ENCODE measurements at places on chromosomes 7 and 10.

DNA sequence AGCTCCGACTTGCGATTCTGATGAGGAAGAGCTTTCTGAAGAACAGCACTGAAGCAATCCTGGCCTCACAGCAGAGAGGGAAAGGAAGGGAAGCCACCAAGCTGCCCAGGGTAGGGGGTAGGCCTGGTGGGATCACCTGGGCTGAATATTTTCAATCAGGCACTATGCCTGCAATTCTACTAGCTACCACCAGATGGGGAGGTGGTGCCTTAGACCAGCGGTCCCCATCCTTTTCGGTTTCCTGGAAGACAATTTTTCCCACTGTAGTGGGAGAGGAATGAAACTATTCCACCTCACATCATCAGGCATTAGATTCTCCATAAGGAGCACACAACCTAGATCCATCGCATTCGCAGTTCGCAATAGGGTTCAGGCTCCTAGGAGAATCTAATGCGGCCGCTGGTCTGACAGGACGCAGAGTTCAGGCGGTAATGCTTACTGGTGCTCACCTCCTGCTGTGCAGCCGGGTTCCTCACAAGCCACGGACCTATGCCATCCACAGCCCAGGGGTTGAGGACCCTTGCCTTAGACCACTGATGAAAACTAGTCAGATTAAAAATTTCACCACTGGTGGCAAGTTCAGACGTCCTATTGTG, 2.7 kb downstream of the LRRC20 start:
- no peak for DNase-seq

DNA sequence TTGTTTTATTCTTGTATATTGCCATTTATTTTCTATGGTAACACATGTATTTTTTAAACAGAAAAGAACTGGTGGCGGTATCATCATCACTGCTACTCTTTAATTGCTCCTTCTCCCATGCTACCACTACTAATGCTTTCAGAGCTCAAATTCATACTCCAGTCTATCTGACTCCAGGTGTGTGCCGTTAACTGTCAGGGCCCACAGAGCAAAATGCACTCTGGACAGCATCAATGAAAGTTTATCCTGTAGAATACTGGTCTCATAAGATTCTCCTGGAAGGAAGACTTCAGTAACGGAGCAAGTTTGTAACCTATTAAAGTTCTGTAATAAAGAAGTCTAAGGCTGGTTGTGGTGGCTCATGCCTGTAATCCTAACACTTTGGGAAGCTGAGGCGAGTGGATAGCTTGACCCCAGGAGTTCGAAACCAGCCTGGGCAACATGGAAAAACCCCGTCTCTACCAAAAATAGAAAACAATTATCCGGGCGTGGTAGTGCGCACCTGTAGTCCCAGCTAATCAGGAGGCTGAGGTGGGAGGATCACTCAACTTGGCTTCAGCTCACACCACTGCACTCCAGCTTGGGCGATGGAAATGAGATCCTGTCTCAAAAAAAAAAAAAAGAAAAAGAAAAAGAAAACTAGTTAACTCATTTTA, 18.4 kb downstream of the ZNRF2 start:
- no peak for DNase-seq

DNA sequence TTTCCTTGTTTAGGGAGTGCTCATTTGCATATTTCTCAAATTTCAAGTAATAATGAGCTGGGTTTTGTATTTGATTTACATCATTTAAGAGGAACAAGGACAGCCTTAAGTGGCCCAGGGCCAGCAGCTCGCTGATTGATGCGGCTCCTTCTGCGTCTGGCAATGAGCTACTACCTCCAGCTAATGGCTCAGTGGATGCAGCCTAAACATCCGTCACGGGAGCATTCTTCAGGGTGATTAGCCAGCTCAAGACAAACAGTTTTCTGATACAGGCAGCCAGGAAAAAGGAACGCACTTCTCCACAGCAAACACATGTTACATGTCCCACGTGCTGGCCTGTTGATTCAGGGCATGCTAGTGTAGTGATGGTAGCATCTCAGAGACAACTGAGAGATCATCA, 169.3 kb upstream of the TCERG1L start:
- no peak for DNase-seq

- no peak for DNase-seq
These were observed 108.7 kb downstream of the DIP2C start for GRCh38 chr10:580778-581177.

DNA sequence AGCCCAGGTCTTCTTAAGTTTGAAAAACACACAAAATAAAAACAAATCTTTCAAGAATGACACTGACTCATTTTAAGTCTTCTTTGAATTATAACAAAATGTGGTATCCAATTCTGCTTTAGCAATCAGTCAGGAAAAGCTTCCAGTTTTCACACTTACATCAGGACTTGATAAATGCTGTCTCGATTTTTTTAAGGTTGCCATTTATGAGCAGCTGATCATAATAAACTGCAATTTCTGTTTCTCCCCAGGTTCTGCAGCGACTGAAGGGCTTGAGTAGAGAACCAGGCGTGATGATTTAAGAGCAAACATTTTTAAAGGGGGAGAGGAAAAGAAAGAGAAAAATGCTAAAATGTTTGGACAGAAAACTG, 71.1 kb downstream of the FAM107B start:
- no peak for DNase-seq

DNA sequence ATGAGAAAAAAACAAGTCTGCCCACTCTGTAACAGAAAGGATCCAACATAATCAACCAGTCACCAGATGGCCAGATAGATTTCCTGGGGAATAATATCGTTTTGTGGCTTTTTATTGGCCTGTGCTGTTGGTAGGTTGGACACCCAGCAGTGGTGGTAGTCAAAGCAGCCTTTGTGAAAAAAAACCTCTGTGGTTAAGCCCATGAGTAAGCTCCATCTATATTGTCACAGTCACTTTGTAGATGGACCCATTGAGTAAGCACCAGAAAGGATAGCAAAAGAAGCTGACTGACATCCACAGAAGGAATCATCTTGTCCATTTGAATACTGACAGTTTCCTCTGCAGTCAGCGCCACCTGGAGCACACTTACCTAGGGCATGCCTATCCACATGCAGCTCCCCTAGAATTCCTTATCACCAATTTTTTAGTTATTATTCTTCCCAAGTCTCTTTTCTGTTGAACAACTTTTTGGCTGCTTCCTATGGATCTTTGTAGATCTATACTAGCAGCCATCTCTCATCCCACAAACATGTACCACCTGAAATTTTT, 96.9 kb downstream of the IQUB start:
- DNase-seq, result no peak

DNA sequence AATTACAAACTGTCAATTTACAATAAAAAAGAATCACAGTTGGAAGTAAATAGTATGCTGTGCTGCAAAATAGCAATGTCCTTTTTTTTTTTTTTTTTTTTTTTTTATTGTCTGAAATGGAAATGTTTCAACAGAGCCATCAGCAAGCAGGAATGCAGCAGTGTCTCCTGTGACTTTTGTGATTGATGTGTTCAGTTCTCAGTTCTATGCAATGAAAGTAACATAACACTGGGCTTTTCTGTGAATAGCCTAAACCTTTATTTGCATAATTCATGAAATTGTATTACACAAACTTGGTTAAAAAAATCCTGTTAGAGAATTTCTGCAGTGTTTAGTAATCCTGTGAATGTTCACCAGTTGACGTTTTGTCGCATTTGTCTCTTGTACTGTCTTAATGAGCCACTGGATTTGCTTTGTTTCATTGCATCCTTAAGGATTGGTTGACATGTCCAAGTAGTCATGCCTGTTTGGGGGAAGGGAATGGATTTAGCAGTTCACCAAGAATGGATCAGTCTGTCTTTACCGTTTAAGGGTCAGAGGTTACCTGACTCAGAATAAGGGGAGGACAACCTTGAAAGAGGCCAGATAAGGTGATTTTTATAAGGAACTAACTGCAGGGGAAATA, 192.7 kb downstream of the MLLT10 start:
- DNase-seq, result no peak

DNA sequence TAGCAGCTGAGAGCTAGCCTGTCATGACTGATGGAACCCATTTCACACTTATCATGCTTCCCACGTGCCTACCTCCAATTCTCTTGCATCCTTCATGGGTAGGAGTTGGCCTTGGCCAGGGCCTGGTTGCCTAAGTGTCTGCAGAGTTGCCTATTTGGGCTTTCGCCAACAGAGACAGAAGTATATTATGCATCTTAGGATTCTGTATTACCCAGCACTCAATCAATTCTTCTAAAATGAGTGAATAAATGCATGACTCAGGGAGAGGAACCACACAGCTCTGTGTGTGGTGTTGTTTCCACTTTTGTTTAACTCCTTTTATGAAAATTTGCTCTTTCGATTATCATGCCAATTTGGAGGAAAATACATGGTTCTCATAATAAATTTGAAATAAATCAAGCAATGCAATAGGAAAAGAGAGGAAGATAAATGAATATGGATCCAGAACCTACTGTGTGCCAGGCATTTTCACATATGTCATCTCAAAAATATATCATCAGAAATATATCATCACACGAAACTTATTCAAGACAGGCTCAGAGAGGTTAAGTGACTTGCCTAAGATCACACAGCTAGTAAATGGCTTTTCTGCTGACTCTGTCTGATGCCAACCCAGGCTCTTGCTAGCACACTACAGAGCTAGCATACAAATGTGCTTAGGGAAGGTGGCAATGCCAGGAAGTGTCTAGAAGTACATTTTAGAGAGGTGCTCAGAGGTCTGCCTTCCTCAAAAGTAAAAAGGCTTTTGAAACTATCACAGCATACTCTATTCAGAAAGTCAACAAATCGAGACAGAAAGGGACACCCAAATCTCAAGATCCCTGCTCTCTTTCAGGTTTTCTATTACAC, 9.5 kb upstream of the HABP2 start:
- DNase-seq, result no peak

- DNase-seq, result no peak
These were observed 40.0 kb upstream of the LOXL4 start for GRCh38 chr10:98307916-98308541.

- DNase-seq, result no peak
These were observed 953.9 kb downstream of the TYW1 start for GRCh38 chr7:67950321-67951083.

GRCh38 chr7:90383422-90383821, 19.8 kb upstream of the CLDN12 start:
- DNase-seq, result no peak

GRCh38 chr7:2299131-2299829, 15.0 kb downstream of the SNX8 start:
- DNase-seq, result peak; percentile 87

GRCh38 chr7:134602881-134603451, 43.7 kb upstream of the BPGM start:
- no peak for DNase-seq

DNA sequence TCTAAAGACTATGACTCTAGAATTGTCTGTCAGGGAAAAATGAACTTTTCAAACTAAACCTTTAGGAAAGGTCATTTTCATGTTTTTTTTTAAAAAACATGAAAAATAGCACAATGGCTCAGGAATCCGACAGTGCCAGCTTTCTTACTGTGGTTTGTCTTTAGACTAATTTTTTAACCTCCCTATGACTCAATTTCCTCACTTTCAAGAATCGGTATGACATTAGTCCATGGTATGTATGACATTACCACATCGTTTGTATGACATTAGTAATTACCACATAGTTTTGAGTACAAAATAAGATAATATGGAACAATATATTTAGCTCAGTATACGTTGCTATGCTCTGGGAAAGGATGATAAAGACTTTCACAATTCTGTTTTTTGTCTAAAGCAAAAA, 383.2 kb downstream of the PTPRN2 start:
- no peak for DNase-seq

- no peak for DNase-seq
These were observed 74.7 kb downstream of the CUX1 start for GRCh38 chr7:101891936-101892640.

DNA sequence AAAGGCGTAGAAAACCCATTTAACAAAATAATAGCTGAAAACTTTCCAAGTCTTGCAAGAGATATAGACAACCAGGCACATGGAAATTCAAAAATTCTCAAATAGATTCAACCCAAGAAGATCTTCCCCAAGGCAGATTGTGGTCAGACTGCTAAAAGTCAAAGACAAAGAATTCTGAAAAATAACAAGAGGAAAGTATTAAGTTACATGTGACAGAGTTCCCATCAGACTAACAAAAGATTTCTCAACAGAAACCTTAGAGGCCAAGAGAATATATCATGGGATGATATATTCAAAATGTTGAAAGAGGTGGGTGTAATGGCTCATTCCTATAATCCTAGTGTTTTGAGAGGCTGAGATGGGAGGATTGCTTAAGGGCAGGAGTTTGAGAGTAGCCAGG, 59.8 kb downstream of the TMEM178B start:
- DNase-seq, result no peak

DNA sequence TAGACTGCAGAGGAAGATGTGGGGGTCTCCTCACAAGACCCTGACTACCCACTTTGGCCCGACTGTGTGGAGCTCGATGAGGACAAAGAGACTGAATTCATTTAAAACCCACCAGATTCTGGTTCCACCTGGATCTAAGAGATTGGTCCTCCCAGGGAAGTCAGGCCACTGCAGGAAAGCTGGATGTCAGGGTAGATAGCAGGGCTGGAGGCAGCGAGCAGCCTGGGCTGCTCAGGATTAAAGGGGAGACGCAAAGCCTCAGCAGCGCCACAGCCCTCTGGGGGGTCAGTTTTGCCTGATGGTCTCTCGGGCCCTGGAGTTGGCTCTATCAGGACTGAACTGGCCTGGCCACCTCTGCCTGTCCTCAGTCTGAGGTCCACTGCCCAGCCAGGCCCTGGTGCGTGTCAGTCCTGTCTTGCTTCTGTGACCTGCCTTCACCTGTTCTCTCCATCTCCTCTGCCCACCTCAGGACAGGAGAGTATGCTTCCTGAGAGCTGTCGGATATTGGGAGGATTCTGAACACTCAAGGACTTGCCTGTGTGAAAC, 12.2 kb upstream of the KLRG2 start:
- DNase-seq, result no peak

- no peak for DNase-seq
These were observed 463.3 kb downstream of the LRMDA start for GRCh38 chr10:75894761-75895160.

GRCh38 chr7:29929018-29929807, 60.4 kb downstream of the SCRN1 start:
- DNase-seq, result no peak

GRCh38 chr10:60389413-60390025, at the start of gene ANK3:
TSS of gene ANK3 (minus strand) at chr10:60389875. CDS start at chr10:60389538, 337 bp downstream.
- no peak for DNase-seq

DNA sequence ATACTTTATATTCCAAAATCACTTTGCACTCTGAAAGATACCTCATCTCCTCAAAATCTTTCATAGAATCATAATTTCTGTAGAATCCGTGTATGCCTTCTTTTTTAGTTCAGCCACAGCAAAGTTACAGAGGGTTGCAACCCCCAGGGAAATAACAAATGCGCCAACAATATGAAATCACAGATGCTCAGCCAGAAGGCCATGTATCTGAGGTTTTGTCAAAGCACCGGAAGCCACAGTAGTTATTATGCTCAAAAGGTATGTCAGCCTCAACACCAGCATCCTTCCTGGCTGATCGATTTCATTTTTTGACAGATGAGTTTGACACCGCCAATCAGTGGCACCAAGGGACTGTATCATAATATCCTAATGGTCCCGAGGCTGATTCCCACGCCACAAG, 204.1 kb downstream of the KCNMA1 start:
- no peak for DNase-seq

DNA sequence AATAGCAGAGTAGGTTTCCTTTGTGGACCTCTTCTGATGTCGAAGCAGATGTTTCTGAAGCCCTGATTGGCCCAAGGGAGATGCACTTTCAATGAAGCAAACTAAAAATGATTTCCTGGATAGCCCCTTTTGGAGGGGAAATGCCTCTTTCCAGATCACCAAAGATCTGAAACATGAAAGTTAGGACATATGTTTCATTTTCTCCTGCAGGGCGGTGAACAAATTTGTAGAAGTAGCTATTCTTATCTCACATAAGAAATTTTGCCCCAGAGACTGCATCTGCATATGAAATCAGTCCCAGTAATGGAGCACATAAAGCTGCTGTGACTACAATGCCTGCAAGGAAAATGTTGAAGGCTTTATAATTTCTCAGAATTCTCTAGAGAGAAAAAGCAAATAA, 56.0 kb downstream of the THSD7A start:
- no peak for DNase-seq
